A549 treated with AZD2906 at 1 μM for 4 hours (cell line): ENCODE measurements at places on chromosomes 5 and 9. TPM values are rescaled to one million over a fixed set of nuclear protein-coding genes. Genes with fewer than 3 reads are reported as not detected.

SERF1A gene
- 0.63 to 1.8 TPM (median 0.89 TPM) in 5 replicates for total RNA-seq

CNTFR gene
- total RNA-seq, result 0.06 to 0.14 TPM (median 0.12 TPM) in 5 replicates

CTXN3 gene
- total RNA-seq, result not detected in 5 replicates

AQP7 gene
- 0.25 to 0.53 TPM (median 0.32 TPM) in 5 replicates for total RNA-seq

ADGRV1 gene
- total RNA-seq, result 0.50 to 0.89 TPM (median 0.61 TPM) in 5 replicates

ADAMTS16 gene
- 1.3 to 2.8 TPM (median 1.4 TPM) in 5 replicates for total RNA-seq

IL33 gene
- total RNA-seq, result 0.23 to 0.61 TPM (median 0.25 TPM) in 5 replicates

C9 gene
- not detected in 5 replicates for total RNA-seq

BASP1 gene
- 183 to 220 TPM (median 215 TPM) in 5 replicates for total RNA-seq

MEF2C gene
- total RNA-seq, result 0.02 to 0.11 TPM (median 0.11 TPM) in 3 of 5 replicates, not detected in the others

CD72 gene
- 0.15 to 0.22 TPM (median 0.17 TPM) in 4 of 5 replicates, not detected in the other for total RNA-seq

COL23A1 gene
- total RNA-seq, result 0.03 TPM in 1 of 5 replicates, not detected in the others

KCNN2 gene
- total RNA-seq, result 0.07 to 0.20 TPM (median 0.16 TPM) in 5 replicates

PCDHGA10 gene
- total RNA-seq, result 0.02 to 0.03 TPM in 2 of 5 replicates, not detected in the others

ACOT12 gene
- 0.10 TPM in 1 of 5 replicates, not detected in the others for total RNA-seq

FOXD4L4 gene
- 0.06 to 0.13 TPM (median 0.06 TPM) in 4 of 5 replicates, not detected in the other for total RNA-seq

PCDHGA6 gene
- total RNA-seq, result 0.11 to 0.28 TPM (median 0.24 TPM) in 5 replicates

SPACA9 gene
- 4.5 to 5.9 TPM (median 5.3 TPM) in 5 replicates for total RNA-seq

BARX1 gene
- 7.3 to 12.4 TPM (median 11.5 TPM) in 5 replicates for total RNA-seq

RASEF gene
- total RNA-seq, result 6.2 to 6.8 TPM (median 6.6 TPM) in 5 replicates

TOR4A gene
- total RNA-seq, result 18.3 to 26.4 TPM (median 25.4 TPM) in 5 replicates

MYMK gene
- not detected in 5 replicates for total RNA-seq

SLC30A5 gene
- total RNA-seq, result 29.6 to 39.1 TPM (median 30.4 TPM) in 5 replicates

IL7R gene
- total RNA-seq, result 0.25 to 0.49 TPM (median 0.30 TPM) in 5 replicates

SLC45A2 gene
- not detected in 5 replicates for total RNA-seq

PTGES gene
- 151 to 187 TPM (median 161 TPM) in 5 replicates for total RNA-seq

RANBP17 gene
- 1.8 to 3.2 TPM (median 2.3 TPM) in 5 replicates for total RNA-seq

FAM240B gene
- total RNA-seq, result not detected in 5 replicates

SLC6A3 gene
- total RNA-seq, result 1.00 to 2.2 TPM (median 1.3 TPM) in 5 replicates

BNC2 gene
- total RNA-seq, result 4.6 to 6.9 TPM (median 6.4 TPM) in 5 replicates

COL5A1 gene
- total RNA-seq, result 28.9 to 46.9 TPM (median 42.0 TPM) in 5 replicates

CEL gene
- total RNA-seq, result 0.39 to 0.93 TPM (median 0.71 TPM) in 5 replicates

SPINK4 gene
- total RNA-seq, result not detected in 5 replicates

AGXT2 gene
- total RNA-seq, result not detected in 5 replicates

SPINK6 gene
- 0.28 to 0.75 TPM (median 0.36 TPM) in 5 replicates for total RNA-seq

MUSK gene
- total RNA-seq, result not detected in 5 replicates

C5orf34 gene
- 3.6 to 5.4 TPM (median 4.2 TPM) in 5 replicates for total RNA-seq

GPR151 gene
- total RNA-seq, result not detected in 5 replicates

XPA gene
- total RNA-seq, result 13.0 to 15.2 TPM (median 13.6 TPM) in 5 replicates

NR5A1 gene
- 0.07 to 0.20 TPM (median 0.17 TPM) in 5 replicates for total RNA-seq

GCNT4 gene
- total RNA-seq, result 0.22 to 0.31 TPM (median 0.29 TPM) in 5 replicates

AP3B1 gene
- total RNA-seq, result 24.4 to 30.3 TPM (median 29.9 TPM) in 5 replicates

SLC6A19 gene
- total RNA-seq, result 0.42 to 0.71 TPM (median 0.66 TPM) in 5 replicates

RALGDS gene
- total RNA-seq, result 23.5 to 31.1 TPM (median 29.2 TPM) in 5 replicates

GLRA1 gene
- total RNA-seq, result not detected in 5 replicates

GZMA gene
- not detected in 5 replicates for total RNA-seq

CFAP90 gene
- 0.29 to 0.72 TPM (median 0.50 TPM) in 5 replicates for total RNA-seq

ARHGEF28 gene
- total RNA-seq, result 10.5 to 12.0 TPM (median 11.4 TPM) in 5 replicates

GRAMD2B gene
- total RNA-seq, result 0.79 to 2.2 TPM (median 1.0 TPM) in 5 replicates

CDH10 gene
- 0.05 to 0.20 TPM (median 0.08 TPM) in 5 replicates for total RNA-seq

ORM2 gene
- total RNA-seq, result not detected in 5 replicates
